ENCODE measurements at places on chromosomes 3 and 15. TPM values are rescaled to one million over a fixed set of nuclear protein-coding genes. Genes with fewer than 3 reads are reported as not detected.

Gene IL17RE
- 1.5 TPM for total RNA-seq

DNA sequence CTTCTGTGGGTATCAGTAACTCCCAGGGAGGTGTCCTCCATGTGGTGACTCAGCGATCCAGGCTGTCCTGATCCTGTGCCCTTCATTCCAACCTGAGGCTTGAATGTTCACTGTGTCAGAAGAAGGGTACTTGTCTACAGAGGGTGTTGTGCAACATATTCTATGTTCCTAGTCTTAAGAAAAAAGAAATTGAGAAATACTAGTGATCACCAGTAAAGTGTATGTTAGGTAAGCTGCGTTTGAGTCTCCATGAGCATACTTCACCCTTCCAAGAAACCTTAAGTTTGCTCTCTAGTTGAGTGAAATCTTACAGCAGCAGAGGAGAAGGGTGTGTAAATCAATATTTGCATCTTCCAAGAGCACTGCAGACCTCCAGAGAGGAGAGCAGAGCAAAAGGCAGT lies 122.2 kb upstream of the SLC24A5 start:
- DNase-seq, result no peak

GRCh38 chr15:68078365-68078764 lies 24.2 kb downstream of the PIAS1 start:
- DNase-seq, result no peak

DNA sequence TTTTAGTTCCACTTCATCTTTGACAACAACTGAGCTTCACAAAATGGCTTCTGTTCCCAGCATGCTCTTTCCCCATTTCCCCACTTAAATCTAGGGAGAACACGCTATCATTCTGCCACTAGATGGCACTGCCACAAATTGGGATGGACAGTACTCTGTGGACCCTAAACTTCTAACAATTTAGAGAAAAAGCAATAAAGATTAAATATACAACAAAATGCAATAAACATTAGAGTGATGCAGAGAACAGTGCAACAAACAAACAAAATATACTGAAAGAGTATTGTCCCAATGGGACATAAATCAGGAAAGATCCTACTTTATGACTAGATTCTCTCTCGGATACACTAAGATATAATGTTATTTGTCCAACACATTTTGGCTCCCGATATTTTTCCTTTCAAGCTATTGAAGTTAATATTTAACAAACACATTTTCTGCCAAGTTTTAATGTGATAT lies 169.7 kb upstream of the TMCO5A start:
- peak; percentile 83 for DNase-seq
